ENCODE measurements at places on chromosomes 11 and 22.
A peak's percentile ranks its signal among the peaks of the same experiment; 100 is the strongest.

GRCh38 chr11:96366024-96366423 lies 23.0 kb upstream of the MAML2 start:
- no peak for DNase-seq

DNA sequence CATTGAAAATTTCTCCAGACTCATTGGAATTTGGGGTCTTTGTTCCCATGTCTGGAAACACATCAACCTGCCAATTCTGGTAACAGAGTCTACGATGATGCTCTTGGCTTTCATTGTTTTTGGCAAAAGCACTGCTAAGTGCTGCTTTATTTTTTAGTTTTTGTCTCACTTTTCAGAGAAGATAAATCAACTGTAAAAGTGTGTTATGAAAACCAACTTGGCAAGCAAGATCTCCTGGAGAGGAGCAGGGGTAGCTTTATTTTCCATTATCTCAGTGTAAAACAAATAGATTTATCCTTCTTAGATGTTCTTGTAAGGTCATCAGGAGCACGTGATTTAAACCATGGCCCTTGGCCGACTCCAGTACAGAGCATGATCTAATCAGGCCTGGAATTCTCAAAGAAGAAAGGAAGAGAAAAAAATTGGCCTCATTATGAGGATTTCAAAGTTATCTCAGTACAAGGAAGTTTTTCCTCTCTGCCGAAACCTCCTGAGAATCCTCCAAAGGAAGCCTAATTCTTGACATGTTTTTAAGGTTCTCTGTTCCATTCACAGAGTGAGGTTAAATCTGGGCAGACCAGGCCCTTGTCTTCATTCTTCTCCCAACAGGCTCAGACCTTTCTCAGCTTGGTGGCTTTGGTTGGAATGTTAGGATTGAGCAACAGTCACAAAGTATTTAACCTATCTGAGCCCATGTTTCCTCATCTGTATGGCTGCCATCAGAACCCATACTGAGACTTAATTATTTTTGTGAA lies 16.4 kb upstream of the PAMR1 start:
- DNase-seq = peak; percentile 75

DNA sequence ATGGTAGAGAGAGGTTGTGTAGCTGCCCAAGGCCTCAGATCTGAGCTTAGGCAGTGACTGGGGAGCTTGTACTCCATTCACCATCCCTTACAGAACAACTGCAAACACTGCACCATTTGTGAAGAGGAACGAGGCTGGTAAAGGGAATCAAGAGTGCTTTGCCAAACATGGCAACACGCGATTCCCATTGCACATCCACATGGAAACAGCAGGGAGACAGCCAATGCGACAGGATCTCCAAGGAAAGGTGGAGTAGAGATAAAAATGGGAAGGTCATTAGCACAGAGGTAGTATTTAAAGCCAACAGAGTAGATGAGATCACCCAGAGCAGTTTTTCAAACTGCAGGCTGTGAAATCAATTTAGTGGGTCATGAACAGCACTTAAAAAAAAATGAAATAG lies 42.0 kb downstream of the TCF20 start:
- no peak for DNase-seq

- peak; percentile 91 for DNase-seq
Observed at GRCh38 chr11:129331871-129332274, 43.8 kb upstream of the BARX2 start.

GRCh38 chr11:119788096-119788883 lies 59.3 kb upstream of the NECTIN1 start:
- DNase-seq = no peak

GRCh38 chr11:27968461-27968860 lies 139.5 kb downstream of the KIF18A start:
- no peak for DNase-seq

DNA sequence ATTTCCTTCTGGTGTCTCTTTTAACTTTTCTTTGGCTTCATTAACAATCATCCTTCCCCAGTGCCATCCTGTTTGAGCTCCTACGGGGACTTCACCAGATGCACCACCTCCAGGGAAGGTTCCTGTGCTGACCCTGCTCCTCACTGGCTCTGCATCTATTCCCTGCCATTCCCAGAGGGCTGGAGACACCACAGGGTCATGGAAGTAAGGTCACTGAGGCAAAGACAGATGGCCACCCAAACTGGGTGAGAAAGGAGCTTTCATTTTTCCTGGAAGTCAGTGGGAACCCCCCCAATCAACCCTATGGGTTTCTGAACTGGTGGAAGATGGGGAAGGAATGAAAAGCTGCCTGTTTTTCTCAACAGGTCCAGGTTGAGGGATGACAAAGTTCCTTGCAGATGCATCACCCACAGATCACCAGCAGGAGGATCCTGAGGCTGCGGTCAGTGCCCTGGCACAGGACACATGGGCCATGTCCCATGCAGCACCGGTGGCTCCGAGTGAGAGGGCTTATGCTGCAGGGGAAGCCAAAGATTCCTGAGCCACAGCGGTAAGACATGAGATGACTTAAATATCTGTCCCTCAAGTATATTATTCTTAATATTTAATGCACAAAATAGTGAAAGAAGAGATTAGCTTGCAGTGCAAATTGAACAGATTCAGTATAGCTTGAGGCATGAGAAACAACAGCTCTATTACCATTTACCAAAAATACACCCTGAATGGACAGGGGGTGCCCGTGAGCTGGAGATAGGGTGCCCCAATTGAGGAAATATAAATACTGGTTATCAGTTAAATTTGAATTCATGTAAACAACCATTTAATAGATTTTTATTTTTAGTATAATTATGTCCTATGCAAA lies 73.0 kb upstream of the VPREB1 start:
- DNase-seq = no peak

- no peak for DNase-seq
Observed at GRCh38 chr22:32735526-32735925, 66.0 kb upstream of the TIMP3 start.

DNA sequence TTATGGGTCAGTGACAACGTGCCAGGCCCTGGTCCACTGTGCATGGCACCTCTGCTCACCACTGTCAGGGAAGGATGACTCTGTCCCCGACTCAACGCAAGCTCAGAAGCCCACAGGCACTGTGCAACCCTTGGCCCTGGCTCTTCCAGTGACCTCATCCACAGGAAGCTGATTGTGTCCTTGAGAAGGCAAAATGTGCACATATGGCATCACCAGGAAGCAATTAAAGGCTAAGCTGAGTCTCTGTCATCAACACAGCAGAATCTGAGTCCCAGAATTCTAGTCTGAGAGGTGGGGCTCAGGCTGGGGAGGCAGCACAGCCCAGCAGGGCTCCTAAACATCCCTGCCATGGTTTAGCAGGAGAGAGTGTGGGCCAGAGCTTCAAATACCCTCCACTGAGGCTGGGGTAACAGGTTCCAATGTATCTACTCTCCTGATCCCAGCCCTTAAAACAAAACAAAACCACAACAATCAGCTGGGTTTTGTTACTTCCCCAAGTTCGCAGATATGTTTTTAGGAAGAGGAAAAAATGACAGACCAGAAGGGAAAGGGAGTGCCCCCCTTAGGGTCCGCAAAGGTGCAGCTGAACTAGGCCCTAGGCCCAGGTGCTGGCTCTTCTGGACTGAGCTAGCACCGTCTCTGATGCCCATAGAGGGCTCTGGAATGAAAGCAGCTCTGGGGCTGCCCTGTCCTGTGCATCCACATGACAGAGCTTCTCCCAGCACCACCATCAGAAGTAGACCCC lies 33.5 kb upstream of the GNAZ start:
- DNase-seq = peak; percentile 23

DNA sequence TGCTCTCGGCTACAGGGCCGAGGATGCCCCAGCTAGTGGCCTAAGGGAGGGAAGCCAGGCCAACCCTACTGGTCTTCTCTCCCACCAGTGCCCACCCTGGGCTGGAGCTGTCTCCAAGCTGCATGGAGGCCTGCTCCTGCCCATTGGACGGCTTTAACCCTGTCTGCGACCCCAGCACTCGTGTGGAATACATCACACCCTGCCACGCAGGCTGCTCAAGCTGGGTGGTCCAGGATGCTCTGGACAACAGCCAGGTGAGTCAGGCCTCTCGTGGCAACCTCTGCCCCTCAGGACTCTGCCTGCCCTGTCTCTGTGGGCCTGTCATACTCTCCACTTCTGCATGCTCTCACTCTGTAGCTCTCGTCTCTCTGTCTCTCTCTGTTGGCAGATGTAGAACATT lies 44.1 kb upstream of the TPBGL start:
- DNase-seq = no peak

GRCh38 chr11:118216621-118217481 lies 8.0 kb downstream of the JAML start:
- no peak for DNase-seq

GRCh38 chr11:131300439-131300717 lies 70.0 kb upstream of the NTM start:
- DNase-seq = peak; percentile 11

GRCh38 chr11:6594142-6594768 lies 9.2 kb downstream of the RRP8 start:
- no peak for DNase-seq

DNA sequence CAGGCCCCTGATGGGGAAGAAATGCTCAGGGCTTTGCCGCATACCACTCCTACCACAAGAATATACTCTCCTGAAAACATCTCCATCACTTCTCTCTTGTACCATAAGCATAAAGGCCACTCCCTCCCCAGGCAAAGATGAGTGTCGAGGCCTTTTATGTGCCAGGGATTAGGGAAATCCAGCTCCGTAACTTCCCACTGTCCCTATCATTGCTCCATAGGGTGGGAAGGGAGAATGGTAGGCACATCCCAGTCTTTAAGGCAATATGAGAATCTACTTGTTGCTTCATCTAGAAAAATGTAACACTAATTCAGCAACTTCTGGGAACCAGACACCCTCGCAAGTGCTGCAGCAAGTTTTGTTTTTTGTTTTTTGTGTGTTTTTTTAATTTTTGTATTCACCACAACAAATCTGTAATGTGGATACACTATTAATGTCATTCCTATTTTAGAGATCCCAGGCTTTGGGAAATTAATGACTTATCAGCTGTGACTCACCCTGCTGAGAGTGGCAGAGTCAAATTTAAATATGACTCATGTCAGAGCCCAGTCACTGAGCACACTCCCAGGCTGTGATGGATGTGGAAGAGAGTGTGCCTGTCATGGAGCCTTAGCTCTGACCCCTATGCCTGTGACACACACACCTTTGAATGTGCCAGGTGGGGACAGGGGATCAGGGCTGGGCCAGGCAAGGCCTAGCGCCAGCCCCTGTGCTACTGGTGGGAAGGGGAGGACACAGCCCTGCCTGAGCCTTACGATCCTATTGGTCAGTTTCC lies 23.4 kb downstream of the PANX1 start:
- DNase-seq = peak; percentile 80

- DNase-seq = no peak
Observed at GRCh38 chr11:10236840-10237239, 57.2 kb downstream of the SBF2 start.

DNA sequence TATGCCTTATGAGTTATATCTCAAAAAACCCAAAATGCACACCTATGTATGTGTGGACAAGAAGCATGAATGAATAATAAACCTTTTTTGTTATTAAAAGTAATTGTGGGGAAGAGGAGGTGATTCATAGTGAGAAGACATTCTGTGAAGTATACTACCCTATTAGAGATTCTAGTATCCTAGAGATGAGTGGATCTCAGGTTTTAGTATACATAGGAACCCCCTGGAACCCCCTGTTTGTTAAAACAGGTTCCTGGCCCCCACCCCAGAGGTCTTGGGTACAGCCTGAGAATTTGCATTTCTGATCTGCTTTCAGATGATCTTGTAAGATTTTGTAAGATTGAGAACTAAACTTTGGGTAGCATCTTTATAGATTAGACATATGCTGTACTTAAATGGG lies 17.5 kb downstream of the NUCB2 start:
- DNase-seq = no peak

DNA sequence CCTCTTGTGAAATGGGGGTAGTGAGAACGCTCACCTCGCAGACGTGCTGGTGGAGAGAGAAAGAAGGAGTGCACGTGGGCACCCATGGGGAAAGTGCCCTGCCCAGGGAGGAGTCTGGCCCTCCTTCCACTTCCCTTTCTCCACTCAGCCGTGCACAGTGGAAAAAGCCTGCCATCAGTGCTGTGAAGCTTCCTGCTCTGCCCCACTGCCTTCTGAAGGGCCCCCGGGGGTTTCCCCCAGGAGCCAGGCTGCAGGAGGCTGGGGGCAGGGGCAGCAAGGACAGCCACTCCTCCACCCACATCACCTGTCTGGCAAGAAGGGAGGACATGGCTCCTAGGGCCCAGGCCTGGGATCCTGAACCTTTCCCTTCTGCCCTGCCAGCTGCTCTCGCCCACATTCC lies 7.6 kb downstream of the TP53I11 start:
- no peak for DNase-seq

DNA sequence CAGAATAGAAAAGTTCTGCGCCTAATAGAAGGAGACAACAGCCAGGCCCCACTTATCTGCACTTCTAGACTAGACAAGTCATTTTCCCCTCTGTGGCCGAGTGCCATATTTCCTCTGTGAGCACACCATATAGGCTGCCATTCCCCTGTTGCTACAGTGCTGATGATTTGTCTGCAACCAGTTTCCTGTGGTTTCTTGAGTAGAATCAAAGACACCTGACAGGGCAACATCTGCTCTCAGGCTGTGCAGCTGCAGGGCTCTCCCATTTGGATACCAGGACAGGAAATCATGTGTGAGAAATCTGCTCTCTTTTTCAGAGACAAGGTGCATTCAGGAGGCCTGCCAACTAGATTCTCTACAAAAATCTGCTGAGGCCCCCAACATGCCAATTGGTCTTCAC lies 879.3 kb downstream of the DLG2 start:
- no peak for DNase-seq

- no peak for DNase-seq
Observed at GRCh38 chr11:94017446-94017845, 3.7 kb upstream of the HEPHL1 start.

- peak; percentile 43 for DNase-seq
Observed at GRCh38 chr11:75031224-75031753, 42.6 kb downstream of the NEU3 start.

- peak; percentile 100 for DNase-seq
Observed at GRCh38 chr11:75814677-75815344, at the start of gene UVRAG. Gene UVRAG, plus strand, starts transcription at chr11:75815210. Its CDS starts 198 bp downstream, at chr11:75815408.

DNA sequence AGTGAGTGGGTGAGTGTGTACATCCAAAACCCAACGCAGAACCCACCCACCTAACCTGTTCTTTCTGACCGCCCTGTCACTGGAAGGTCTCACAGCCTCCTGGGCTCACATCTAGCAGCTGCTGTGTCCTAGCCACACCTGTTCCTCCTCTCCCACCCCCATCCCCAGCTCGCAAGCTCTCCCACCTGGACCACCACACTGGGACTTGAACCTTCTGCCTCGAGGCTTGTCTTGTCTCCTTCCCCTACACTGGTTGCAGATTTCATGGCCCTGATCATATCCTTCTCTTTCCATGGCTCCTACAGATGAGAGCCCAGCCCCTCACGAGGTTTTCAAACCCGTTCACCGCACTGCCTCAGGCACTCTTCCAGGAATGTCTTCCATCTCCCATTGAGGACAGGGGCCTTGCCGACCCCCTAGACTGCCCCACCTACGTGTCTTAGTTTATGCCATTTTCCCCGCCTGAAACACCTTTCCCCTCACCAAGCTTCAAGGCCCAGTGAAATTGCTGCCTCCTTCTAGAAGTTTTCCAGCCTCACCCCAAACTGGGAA lies 6.7 kb downstream of the IFITM10 start:
- no peak for DNase-seq

- no peak for DNase-seq
Observed at GRCh38 chr11:12241971-12242672, 131.7 kb downstream of the MICAL2 start.

All from adipocyte (in vitro differentiated cells).